ENCODE measurements at places on chromosomes 6 and 20.

GRCh38 chr6:149942461-149942829 lies 631 bp downstream of the ULBP2 start:
- no peak for DNase-seq

- DNase-seq = no peak
Observed at GRCh38 chr6:160146454-160147145, 25.0 kb downstream of the SLC22A1 start.

GRCh38 chr20:2890742-2891141 lies 17.5 kb downstream of the PTPRA start:
- DNase-seq = no peak

- DNase-seq = no peak
Observed at GRCh38 chr6:156902782-156903181, 125.6 kb downstream of the ARID1B start.

- DNase-seq = no peak
Observed at GRCh38 chr6:157711060-157711459, 112.0 kb upstream of the SNX9 start.

DNA sequence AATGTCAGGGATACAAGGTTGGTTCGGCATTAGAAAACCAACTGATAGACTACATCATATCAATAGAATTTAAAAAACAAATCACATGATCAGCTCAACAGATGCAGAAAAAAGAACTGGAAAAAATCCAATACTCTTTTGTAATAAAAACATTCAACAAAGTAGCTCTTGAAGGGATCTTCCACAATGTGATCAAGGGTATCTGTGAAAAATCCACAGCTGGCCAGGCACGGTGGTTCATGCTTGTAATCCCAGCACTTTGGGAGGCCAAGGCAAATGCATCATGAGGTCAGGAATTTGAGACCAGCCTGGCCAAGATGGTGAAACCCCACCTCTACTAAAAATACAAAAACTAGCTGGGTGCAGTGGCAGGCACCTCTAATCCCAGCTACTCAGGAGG lies 63.1 kb downstream of the ASCC3 start:
- no peak for DNase-seq

All from inflammatory macrophage treated with lipopolysaccharide for 1 hour (primary cell).